ENCODE measurements at places on chromosomes 12 and 14. TPM values are rescaled to one million over a fixed set of nuclear protein-coding genes. Genes with fewer than 3 reads are reported as not detected.

GRCh38 chr14:92465353-92466055, 48.1 kb upstream of the RIN3 start:
- H3K27ac ChIP-seq: no peak overlapping the region
- no peak overlapping the region for H3K4me3 ChIP-seq
- DNase-seq: no peak
- H3K4me1 ChIP-seq: peaks cover 4% of the 10 kb centered on the region
- no peaks in the 10 kb centered on the region for H3K27me3 ChIP-seq

DNA sequence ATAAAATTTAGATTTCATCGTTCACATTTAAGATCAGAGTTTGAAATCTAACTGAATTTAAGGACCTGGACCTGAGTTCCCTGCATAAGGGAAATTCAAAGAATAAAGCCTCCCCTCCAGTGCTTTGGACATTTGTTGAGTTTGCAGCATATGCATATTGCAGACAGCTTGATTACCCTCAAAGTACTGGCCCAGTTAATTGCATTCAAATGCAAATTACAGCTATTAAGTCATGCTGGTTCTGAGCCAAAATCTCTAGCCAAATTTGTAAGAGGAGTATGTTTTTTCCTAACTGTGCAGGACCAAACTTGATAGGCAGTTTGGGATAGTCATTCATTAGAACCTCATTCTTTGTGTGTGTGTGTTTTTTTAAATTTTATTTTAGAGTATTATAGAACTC, 9.1 kb upstream of the KIF21A start:
- no peaks in the 10 kb centered on the region for H3K4me1 ChIP-seq
- no peaks in the 10 kb centered on the region for H3K27me3 ChIP-seq
- no peak for DNase-seq
- no peak overlapping the region for H3K27ac ChIP-seq
- H3K36me3 ChIP-seq: no peaks in the 10 kb centered on the region

- no peaks in the 10 kb centered on the region for H3K27me3 ChIP-seq
- no peak overlapping the region for H3K27ac ChIP-seq
- no peaks in the 10 kb centered on the region for H3K4me1 ChIP-seq
- no peak overlapping the region for H3K4me3 ChIP-seq
- DNase-seq: no peak
- H3K36me3 ChIP-seq: no peaks in the 10 kb centered on the region
Measured at GRCh38 chr14:31336646-31337045, 83.7 kb downstream of the HEATR5A start.

- H3K36me3 ChIP-seq: no peaks in the 10 kb centered on the region
- H3K4me3 ChIP-seq: no peak overlapping the region
- no peaks in the 10 kb centered on the region for H3K27me3 ChIP-seq
- no peak overlapping the region for H3K27ac ChIP-seq
Measured at GRCh38 chr14:24674204-24674970, 40.4 kb upstream of the GZMB start.

GRCh38 chr14:90733139-90733808, 83.0 kb downstream of the TTC7B start:
- DNase-seq: no peak
- H3K4me3 ChIP-seq: no peak overlapping the region
- H3K4me1 ChIP-seq: no peaks in the 10 kb centered on the region
- H3K27ac ChIP-seq: no peak overlapping the region

TAMALIN gene
- 3.7 TPM for total RNA-seq

GRCh38 chr14:104927432-104927816, 2.7 kb downstream of the PLD4 start:
- no peak for DNase-seq
- H3K4me3 ChIP-seq: no peak overlapping the region
- no peaks in the 10 kb centered on the region for H3K27me3 ChIP-seq
- no peaks in the 10 kb centered on the region for H3K4me1 ChIP-seq

DNA sequence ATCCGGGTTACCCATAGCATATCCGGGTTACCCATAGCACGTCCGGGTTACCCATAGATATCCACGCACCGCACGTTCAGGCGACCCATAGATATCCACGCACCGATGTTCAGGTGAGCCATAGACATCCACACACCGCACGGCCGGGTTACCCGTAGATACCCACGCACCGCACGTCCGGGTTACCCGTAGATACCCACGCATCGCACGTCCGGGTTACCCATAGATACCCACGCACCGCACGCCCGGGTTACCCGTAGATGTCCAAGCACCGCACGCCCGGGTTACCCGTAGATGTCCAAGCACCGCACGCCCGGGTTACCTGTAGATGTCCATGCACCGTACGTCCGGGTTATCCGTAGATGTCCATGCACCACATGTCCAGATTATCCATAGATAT, 60.3 kb upstream of the SYT1 start:
- no peak overlapping the region for H3K4me3 ChIP-seq
- H3K36me3 ChIP-seq: no peaks in the 10 kb centered on the region
- H3K27me3 ChIP-seq: no peaks in the 10 kb centered on the region
- no peak overlapping the region for H3K27ac ChIP-seq
- no peaks in the 10 kb centered on the region for H3K4me1 ChIP-seq

GRCh38 chr12:10829994-10830393, 3.8 kb upstream of the TAS2R10 start:
- DNase-seq: no peak
- H3K4me1 ChIP-seq: no peaks in the 10 kb centered on the region
- H3K36me3 ChIP-seq: no peaks in the 10 kb centered on the region
- H3K4me3 ChIP-seq: no peak overlapping the region
- H3K27me3 ChIP-seq: no peaks in the 10 kb centered on the region
- no peak overlapping the region for H3K27ac ChIP-seq

DNA sequence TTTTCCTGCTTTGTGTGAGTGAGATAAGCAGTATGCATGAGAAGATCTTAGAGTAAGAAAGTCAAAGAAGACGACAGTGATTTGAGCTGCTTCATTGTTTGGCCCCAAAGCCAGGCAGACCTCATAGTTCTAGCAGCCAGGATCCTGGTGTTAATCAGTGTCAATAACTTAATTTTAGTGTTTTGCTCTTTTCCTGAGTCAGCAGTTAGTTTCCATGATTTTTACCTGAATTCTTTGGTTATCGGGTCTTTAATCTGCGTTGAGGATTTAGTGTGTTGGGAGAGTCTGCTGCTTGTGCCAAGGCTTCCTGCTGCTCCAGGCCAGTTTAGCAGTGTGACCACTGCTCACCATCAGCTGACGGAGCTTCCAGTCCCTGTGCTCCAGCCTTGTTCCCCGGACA, 241.6 kb upstream of the SOX5 start:
- DNase-seq: no peak
- H3K36me3 ChIP-seq: no peaks in the 10 kb centered on the region
- no peak overlapping the region for H3K27ac ChIP-seq
- peaks cover 14% of the 10 kb centered on the region for H3K4me1 ChIP-seq
- H3K4me3 ChIP-seq: no peak overlapping the region
- no peaks in the 10 kb centered on the region for H3K27me3 ChIP-seq

DAO gene
- total RNA-seq: not detected

TAS2R30 gene
- total RNA-seq: 5.8 TPM

SSTR1 gene
- 8.5 TPM for total RNA-seq

RNU4-1 gene
- total RNA-seq: 3,645 TPM

DNA sequence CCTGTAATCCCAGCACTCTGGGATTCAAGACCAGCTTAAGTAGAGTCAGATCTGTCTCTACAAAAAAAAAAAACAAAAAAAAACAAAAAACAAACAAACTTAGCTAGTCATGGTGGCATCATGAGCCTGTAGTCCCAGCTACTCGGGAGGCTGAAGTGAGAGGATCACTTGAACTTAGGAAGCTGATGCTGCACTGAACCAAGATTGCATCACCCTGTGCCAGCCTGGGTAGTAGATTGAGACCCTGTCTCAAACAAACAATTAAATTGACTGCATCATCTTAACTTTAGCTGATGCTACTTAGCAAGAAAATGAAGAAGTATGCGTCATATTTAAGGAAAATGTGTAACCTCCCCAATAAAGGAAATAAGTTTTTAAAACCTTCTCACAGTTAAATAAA, 136.6 kb upstream of the ATXN7L3B start:
- H3K36me3 ChIP-seq: no peaks in the 10 kb centered on the region
- H3K4me1 ChIP-seq: 0 out of 2 replicates have a peak, but pooled peaks cover 7% of the 10 kb centered on the region
- no peaks in the 10 kb centered on the region for H3K27me3 ChIP-seq
- H3K4me3 ChIP-seq: no peak overlapping the region
- no peak for DNase-seq

DNA sequence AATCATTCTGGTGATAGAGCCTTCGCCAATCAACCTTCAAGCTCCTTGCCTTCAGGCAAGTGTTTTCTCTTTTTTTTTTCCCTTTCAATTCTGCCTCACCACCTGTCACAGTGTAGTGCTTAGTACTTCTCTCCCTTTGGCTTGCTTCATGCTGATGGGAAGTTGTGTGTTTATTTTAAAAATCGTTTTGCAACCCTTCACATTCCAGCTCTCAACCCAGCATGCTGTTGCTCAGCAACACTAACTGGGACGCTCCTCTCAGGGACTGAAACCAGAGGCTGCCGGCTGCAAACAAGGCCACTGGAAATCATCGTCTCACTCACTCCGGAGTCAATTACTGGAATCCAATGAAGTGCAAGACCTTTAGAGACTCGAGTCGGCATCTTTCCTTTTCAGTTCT, 342.7 kb downstream of the PRKD1 start:
- no peaks in the 10 kb centered on the region for H3K4me1 ChIP-seq
- no peak overlapping the region for H3K27ac ChIP-seq
- H3K36me3 ChIP-seq: no peaks in the 10 kb centered on the region
- no peaks in the 10 kb centered on the region for H3K27me3 ChIP-seq
- H3K4me3 ChIP-seq: no peak overlapping the region
- DNase-seq: peak; percentile 31

GRCh38 chr12:120413901-120414695, 23.8 kb upstream of the COX6A1 start:
- no peak overlapping the region for H3K27ac ChIP-seq
- no peak for DNase-seq
- H3K36me3 ChIP-seq: no peaks in the 10 kb centered on the region
- H3K4me3 ChIP-seq: no peak overlapping the region
- no peaks in the 10 kb centered on the region for H3K27me3 ChIP-seq

- DNase-seq: no peak
- H3K27me3 ChIP-seq: no peaks in the 10 kb centered on the region
- no peak overlapping the region for H3K27ac ChIP-seq
- H3K4me1 ChIP-seq: no peaks in the 10 kb centered on the region
- no peak overlapping the region for H3K4me3 ChIP-seq
Measured at GRCh38 chr14:92783813-92784431, 10.2 kb upstream of the GOLGA5 start.
